ENCODE measurements at places on chromosomes 6 and 20. TPM values are rescaled to one million over a fixed set of nuclear protein-coding genes. Genes with fewer than 3 reads are reported as not detected.

DNA sequence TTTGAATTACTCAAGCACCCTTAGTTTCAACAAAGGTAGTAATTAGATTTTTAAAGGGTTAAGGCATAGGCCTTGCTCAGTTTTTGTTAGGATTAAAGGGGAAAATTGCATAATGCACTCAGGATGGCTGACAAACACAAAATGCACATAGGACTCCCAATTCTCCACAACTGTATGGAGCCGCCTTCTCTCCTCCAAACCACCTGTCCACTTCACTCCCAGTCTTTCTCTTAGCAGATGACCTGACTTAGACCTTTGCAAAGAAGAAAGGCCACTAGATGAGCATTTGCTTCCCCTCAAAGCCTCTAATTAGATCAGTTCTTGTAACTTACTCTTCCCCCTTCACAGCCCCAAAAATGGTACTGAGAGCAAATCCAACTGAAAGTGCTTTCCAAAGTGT, 20.1 kb downstream of the NSFL1C start:
- no peak for DNase-seq

DNA sequence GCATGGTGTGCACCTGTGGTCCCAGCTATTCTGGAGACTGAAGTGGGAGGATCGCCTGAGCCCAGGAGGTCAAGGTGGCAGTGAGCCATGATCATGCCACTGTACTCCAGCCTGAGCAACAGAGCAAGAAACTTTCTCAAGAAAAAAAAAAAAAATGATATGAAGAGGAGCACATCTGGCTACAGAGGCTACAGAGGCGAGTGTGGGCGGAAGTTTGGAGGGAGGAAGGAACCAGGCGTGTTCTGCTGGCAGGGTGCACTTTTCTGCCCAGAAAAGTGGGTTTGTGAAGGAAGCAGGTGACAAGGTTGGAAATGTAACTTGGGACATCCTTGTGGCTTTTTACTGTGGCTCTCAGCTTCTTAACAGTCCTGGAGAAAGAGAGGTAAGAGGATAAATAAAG, 96.7 kb downstream of the SNX5 start:
- DNase-seq = no peak

GRCh38 chr20:57004416-57004815, 262.0 kb downstream of the BMP7 start:
- DNase-seq = no peak

DNA sequence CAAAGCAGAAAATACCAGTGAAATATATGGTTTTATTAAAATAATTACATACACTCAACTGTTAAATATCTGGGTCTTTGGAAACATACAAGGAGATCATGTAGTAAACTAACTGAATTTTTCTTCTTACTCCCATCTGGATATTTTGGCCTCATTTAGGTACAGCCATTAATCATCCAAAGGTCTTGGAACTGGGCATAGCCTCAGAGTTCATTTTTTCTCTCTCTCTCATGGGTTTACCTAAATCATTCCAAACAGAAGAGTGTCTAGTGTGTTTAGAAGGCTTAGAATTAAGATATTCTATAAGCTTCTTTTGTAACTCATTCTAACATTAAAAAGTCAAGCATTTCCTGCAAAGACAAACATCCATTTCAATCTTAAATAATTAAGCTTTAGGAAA, 79.4 kb downstream of the HMGCLL1 start:
- DNase-seq = no peak

GRCh38 chr6:30453508-30454116, 35.7 kb upstream of the HLA-E start:
- DNase-seq = peak; percentile 86

DNA sequence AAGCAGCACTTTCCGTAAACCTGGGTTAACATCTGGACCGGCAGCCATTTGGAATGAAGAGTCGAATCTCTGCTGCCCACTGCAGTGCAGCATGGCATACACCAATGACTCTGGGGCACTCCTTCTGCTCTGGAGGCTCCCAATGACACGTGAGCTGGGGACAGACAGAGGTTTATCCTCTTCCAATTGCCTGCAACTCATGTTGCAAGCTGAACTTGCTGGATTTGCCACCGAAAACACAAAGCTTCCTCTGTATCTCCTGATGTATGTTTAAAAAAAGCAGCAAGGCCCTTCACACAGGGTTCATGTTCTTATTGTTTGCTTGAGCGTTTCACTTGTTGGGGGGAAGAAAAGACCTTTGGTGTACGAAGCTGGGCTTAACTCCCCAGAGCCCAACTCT, 10.8 kb downstream of the NCOA5 start:
- no peak for DNase-seq

DNA sequence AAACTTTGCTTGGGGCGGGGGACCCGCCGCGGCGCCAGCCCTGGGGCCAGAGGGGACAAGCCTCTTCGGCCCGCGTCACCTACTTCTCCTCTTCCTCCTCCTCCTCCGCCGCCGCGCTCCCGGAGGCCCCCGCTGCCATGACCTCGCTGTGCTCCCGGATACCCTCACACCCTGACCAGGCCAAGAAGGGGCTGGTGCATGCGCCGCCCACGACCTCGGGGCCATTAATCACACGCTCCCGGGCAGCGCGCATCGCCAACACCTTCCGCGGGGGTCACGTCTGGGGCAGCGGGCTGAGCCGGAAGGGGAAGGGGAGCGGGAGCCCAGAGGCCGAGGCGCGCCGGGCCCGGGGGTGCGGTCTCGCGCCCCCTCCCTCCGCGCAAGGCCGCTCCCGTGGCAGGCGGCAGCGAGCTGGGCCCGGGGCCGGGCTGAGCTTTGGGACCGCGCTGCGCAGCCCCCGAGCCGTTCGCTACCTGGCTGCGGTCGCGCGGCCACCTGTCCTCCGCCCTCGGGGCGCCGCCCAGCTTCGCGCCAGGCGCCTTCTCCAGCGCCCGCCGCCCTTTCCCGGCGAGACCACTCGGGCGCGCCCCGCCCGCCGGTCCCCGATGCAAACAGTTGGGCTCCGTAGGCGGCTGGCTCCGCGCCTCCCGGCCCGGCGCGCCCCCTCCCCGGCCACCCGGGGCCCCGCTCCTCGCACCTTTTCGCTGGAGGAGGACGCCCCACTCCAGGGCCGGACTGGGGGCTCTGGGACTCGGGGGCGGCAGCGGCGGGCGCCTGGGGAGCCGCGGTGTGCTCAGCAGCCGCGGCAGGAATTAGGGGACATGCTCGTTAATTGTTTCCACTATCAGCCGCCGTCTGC, 575 bp upstream of the CNR1 start:
- no peak for DNase-seq

DNA sequence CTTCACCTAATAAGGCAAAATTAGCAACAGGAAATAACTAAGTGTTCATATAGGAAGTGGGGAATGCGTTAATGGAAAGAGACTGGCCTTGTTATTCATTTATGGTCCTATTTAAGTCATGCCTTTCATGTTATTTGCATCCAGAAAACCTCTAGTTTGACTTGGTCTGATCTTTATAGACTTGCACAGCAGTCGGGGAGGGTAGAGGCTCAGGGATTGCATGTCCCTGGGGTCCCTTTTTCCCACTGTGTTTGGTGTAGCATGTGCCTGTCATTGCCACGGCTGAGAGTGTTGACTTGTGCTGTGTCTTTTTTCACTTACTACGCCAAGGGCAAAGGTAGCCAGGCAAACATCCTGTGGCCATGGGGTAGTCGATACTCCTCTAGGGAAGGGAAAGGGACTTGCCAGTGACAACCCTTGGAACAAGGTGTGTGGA, 105.4 kb upstream of the RIN2 start:
- DNase-seq = no peak

- no peak for DNase-seq
These were observed 74.7 kb downstream of the CD83 start for GRCh38 chr6:14192216-14192788.

DNA sequence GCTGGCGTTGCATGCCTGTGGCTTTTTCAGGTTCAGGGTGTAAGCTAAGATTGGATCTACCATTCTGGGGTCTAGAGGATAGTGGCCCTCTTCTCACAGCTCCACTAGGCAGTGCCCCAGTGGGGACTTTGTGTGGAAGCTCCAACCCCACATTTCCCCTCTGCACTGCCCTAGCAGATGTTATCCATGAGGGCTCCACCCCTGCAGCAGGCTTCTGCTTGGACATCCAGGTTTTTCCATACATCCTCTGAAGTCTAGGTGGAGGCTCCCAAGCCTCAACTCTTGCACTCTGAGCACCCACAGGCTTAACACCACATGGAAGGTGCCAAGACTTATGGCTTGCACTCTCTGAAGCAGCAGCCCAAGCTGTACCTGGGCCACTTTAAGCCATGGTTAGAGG, 76.6 kb upstream of the PRND start:
- no peak for DNase-seq

DNA sequence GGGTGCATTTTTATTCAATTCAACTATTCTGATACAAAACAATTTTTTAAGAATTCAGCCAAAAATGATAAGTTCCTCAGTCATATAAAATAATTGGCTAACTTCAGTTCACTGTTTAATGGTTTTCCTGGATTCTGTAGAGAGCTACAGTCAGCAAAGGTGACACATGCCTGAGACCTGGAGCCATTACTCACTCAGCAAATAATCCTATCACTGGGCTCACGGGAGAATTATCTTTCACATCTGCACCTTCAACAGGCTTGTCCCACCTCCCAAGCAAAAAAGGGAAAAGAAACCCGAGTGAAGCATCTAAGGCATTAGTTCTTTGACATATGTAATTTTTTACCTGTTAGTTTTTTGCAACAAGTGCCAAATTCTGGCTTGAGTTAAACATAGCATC, 34.9 kb upstream of the FOXA2 start:
- no peak for DNase-seq

DNA sequence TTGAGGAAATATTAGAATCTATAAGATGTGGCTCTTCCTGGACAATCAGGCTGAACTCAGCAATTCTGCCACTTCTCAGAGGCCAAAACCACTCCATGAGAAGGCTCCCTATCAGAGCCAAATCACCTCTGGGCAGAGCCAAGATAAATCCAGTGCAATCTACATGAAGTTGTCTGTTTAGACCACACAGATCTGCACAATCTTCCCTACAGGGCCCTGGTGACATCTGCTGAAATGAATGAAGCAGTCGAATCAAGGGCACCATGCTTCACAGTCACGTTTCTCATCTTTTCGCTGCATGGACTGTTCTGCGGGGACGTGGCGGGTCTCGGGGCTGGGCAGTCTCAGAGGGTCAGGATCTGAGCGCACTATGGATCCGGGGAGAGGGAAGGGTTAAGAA, 60.1 kb upstream of the CD93 start:
- DNase-seq = no peak

GRCh38 chr20:41203660-41204059, 66.3 kb downstream of the PLCG1 start:
- no peak for DNase-seq

- no peak for DNase-seq
These were observed 10.4 kb downstream of the HIVEP2 start for GRCh38 chr6:142934599-142934998.

DNA sequence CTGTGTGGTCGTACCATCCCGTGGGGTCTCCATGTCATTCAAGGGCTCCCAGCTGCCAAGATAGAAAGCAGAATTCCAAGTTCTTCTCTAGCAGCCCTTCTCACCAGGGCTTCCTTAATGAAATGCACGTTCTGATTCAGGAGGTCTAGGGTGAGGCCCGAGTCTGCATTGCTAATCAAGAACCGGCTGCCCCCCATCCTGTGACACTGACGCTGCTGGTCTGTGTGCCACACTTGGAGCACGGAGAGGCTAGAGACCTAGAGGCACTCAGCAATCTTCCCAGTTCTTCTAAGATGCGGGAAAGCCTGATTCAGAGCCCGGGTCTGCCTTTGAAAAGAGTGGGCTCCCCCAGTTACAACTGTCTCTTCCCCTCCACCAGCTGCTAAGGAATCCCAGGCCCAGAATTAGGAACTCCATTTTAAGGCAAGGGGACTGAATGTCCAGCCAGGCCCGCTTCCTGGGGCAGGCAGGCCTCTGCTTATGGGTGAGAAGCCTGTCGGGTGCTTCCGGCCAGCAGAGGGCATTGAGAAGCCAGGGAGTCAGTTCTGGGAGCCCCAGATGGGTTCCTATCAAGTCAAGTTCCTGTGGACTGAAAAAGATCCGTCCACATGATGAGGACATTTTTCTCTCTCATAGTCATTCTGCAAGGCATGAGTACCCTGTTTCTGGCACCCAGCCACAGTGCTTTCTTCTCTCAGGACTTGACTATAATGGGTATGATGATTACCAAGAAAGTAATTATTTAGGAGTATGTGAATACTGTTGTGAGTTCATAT, 69.8 kb upstream of the RIN2 start:
- DNase-seq = peak; percentile 78

- DNase-seq = no peak
These were observed 15.7 kb upstream of the ENPP1 start for GRCh38 chr6:131792091-131792496.

DNA sequence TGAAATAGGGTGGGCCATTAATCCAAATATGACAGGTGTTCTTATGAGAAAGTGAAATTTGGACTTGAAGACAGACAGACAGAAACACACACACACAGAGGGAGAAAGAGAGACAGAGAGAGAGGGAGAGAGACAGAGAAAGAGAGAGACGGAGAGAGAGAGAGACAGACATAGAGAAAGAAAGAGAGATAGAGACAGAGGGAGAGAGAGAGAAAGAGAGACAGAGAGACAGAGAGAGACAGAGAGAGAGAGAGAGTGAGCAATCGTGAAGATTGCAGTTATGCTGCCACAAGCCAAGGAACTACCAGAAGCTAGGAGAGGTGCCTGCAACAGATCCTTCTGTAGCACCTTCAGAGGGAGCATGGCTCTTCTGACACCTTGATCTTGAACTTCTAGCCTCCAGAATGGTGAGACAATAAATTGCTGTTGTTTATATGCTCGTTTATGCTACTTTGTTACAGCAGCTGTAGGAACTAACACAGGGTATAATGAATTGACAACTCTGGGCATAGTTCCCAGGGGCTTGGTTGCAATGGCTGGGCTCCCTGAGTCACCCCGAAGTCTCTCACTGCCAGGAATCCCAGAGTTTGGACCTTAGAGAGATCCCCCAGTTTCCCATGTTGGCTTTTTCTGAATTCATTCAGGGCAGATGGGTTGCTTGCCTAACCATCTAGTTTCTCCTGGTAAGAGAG, 44.7 kb upstream of the ECI2 start:
- DNase-seq = no peak

- no peak for DNase-seq
These were observed 113.5 kb downstream of the JARID2 start for GRCh38 chr6:15359335-15359862.

DNA sequence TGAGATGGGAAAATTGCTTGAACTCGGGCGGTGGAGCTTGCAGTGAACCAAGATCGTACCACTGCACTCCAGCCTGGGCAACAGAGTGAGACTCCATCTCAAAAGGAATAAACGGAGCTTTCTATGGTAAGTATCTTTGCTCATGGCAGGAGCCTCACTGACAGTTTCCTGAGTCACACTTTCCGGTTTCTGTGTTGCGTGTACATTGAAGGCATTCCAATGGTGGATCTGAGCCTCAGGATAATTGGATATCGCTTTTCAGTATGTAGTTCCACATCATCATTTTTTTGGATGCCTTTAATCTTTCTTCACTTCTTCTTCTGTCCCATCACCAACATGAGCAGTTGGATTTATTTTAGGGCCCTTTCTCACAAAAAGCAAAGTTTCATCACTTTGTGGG, 28.6 kb upstream of the GTSF1L start:
- no peak for DNase-seq

The LY6G6F gene
- not detected for total RNA-seq

The AGER gene
- 1.1 TPM for total RNA-seq

The CST5 gene
- not detected for total RNA-seq

The RBL1 gene
- total RNA-seq = 5.8 TPM

The TAGAP gene
- total RNA-seq = 10.0 TPM

The EYS gene
- total RNA-seq = 0.41 TPM

The ZC2HC1B gene
- total RNA-seq = not detected

The SSTR4 gene
- total RNA-seq = not detected

The GCNT2 gene
- total RNA-seq = 53.4 TPM

The MUC21 gene
- total RNA-seq = not detected

Measured in transverse colon (tissue), 4 donors.